ENCODE measurements at places on chromosomes 5 and 9.

DNA sequence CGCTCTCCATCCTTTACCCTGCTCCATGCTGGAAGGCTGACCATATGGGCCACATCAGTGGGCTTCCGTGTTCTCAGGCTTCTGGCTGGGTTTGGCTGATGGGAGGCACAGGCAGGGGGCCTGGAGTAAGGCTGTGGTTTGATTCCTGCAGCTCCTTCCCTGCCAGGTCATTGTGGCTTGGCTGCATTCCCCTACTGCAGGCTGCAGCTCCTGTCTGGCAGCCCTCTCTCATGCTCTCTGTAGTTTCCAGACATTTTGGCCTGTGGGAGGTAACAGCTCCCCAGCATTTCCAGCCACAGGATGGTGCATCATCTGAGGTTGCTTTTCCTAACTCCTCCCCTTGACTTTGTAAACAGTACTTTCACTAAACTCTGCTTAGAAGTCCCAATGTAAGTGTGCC, 102.0 kb upstream of the PTPN3 start:
- DNase-seq: no peak

GRCh38 chr9:94916956-94917355, 190.5 kb downstream of the AOPEP start:
- no peak for DNase-seq

DNA sequence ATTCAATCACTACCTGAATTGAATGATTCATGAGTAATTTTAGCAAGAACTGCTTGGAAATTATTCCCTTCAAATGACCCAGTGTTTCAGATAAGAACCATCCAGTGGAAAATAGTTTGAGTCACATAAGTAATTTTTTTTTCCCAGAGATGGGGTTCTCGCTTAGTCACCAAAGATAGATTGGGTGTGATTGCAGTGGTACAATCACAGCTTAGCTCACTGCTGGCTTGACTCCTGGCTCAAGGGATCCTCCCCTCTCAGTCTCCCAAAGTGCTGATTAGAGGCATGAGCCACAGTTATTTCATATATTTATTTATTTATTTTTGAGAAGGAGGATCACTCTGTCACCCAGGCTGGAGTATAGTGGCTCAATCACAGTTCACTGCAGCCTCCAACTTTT, 574.5 kb upstream of the ARRDC3 start:
- no peak for DNase-seq

DNA sequence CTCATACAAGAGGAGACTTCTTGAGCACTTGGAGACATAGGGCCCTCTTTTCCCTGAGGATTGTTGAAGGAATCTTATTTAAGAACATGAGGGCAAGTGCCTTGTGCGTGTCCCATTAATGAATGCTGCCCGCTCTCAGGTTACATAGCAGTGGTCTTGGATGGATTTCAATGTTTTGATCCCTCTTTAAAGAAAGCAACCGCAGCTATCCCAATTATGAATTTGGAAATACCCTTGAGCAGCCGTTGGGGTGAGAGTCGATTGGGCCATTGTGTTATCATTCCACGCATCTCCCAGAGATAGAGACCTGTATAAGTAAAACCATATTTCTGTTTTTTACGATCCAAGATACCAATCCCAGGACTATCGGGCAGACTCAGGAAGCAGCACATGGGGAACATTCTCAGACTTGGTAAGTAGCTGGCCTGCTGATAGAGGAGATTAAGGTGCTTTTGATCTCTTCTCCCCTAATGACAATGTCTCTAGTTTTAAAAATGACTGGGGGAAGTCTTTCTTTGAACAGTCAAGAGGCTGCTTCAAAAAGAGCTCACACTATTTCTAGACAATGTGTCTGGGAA, 145.3 kb downstream of the MACROH2A1 start:
- DNase-seq: no peak

DNA sequence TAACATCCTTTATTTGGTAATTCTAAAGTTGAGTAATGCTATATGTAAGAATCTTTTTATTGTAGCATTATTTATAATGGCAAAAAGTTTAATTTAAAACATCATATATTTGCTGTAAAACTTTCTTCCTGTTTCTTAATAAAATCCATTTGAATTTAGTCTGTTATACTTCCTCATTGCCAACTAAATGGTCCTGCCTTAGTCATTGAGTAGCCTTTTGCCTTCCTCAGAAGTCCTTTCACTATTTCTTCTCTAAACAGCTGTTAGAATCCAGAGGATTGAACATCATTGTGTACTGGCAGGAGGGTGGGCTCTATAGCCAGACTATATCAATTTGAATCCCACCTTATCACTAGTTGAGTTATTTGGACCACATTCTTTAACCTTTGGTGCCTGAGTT, 11.0 kb downstream of the SLC44A1 start:
- no peak for DNase-seq

GRCh38 chr5:62707131-62707530, 128.5 kb downstream of the LRRC70 start:
- DNase-seq: no peak

DNA sequence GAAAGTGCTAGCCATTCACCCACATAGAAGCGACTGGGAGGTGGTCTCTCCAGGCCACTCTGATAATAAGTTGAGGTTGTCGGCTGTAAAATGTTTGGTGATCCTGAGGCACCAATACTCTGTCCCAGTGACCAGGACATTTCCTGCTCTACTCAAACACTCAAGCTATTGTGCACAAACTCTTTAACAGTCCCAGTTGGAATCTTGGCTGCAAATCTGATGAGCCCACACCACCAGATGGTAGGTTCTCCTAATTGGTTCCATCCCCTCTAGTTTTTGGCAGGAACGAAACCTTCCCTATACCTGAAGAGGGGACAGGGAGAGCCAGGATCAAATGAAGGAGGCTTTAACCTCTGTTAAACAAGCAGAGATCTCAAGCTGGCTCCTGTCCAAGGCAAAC, 14.3 kb downstream of the GRIA1 start:
- DNase-seq: no peak

- DNase-seq: no peak
Observed at GRCh38 chr5:43691893-43692292, 88.9 kb downstream of the NNT start.

- no peak for DNase-seq
Observed at GRCh38 chr9:110340306-110340705, 2.6 kb upstream of the TXNDC8 start.

DNA sequence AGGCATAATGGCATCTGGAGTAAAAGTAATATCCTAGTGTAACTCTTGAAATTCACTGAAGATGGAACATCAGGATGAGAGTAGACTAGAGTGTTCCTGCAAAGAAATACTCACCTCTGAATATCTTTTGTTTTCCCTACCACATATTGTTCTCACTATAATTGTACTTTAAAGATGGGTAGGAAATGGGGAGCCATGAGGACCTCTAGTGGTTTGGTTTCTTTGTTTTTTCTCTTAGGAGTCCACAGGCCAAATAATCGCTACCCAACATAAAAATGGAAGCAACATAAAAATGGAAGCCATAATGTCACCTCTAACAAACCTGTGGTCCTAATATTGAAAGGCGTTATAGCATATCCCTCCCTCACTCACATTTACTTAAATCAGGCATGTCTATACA, 2375.8 kb downstream of the MAT2B start:
- no peak for DNase-seq

- DNase-seq: no peak
Observed at GRCh38 chr9:21110708-21111576, 30.7 kb downstream of the IFNW1 start.

- DNase-seq: no peak
Observed at GRCh38 chr9:84325347-84325973, 15.1 kb downstream of the SLC28A3 start.

DNA sequence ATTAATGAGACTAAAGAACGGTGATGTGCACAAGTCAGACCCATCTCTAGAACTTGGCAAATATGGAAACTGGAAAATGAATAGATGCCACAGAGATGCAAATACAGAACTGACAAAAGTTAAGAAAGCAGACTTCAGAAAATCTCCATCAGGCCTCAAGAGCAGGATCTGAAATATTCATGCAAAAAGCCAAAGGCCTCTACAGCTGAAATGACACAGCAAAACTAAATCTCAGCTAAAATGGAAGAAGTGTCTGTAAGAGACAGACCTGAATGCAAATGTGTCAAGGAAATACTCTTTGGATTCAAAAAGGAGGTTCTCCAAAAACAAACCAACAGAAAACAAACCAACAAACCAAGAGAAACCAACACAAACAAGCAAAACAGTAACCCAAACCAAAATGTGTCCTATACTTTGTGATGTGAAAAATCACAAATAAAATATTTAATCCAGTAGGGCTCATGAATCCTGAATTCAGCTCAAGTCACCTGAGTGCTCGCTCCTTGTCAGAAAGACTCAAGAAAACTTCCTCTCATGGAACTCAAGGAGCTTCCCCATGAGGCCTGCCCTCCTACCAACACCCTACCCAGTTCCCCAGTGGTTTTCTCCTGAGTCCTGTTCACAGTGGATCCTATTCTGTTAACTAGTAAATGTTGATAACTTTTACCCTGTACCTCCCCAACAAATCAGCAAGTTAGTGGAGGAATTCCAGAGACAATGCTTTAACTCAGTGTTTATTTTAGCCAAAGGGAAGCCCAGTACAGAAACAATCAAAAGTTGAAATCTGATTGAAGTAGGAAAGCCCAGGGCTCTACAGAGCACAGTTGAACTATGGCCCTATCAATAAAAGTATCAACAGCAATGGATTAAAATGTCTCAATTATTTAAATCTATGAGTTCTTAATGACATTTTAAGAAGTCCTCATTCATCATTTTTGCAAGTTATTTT, 14.6 kb downstream of the MRPS27 start:
- DNase-seq: no peak

- no peak for DNase-seq
Observed at GRCh38 chr5:179311581-179311980, 33.7 kb downstream of the ADAMTS2 start.

DNA sequence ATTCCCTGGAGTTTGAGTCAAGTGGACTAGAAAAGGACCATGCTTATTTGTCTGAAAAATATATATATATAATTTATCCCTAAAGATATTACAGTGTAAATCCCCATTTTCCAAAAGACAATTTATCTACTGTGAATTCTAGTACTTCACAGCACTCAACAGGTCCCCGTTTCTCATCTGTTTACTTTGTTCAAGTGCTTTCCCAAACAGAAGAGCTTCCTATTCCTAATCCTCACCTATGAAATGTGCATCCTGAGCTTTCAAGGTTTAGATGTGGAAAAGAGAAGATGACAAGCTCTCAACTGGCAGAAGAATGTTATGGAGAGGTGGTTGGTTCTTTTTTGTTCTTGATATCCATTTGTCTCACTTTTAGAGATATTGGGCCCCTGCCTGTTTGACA, 401.6 kb upstream of the ZNF608 start:
- no peak for DNase-seq

- no peak for DNase-seq
Observed at GRCh38 chr9:87803166-87803565, 77.2 kb downstream of the CTSL start.

- DNase-seq: no peak
Observed at GRCh38 chr5:159668556-159668955, 247.7 kb upstream of the ADRA1B start.
